ENCODE measurements at places on chromosomes 13 and 19. TPM values are rescaled to one million over a fixed set of nuclear protein-coding genes. Genes with fewer than 3 reads are reported as not detected.

DNA sequence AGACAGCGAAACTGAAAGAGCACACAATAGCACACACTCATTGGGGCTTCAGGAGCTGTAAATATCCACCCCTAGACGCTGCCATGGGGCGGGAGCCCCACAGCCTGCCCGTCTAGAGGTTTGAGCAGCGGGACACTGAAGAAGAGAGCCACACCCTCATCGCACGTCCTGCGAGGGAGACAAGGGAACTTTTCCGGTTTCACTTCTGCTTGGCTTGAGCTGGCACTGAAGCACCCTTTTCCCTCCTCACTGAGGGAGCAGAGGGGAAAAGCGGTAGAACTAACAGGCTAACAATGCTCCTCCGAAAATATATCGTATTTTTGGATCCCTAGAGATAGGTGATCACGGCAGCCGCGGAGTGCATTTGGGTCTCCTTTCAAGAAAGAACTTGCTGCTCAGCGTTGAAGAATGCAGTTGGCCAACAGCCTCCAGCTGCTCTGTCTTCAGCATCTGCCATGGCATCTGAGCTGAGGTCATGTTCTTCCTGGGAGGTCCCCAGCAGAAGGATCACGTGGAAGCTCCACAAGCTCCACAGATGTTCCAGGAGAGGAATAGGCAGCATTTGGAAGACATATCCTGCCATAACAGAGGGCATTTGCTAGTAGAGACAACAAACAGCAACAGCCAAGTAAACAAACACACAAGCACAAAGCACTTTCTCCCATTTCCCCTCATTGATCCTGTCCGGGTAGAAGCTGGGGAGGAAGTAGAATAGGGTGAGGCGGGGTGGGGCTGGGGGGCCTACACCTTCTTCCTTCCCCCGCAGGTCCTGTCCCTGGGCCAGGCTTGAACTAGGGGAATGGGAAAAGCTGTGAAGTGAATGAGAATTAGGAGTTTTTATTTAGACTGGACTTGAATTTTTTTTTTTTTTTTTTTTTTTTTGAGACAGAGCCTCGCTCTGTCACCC is 44.8 kb upstream of the ALOX5AP start:
- DNase-seq, result peak; percentile 59

ABCC4 gene
- total RNA-seq, result 20.1 TPM

DNA sequence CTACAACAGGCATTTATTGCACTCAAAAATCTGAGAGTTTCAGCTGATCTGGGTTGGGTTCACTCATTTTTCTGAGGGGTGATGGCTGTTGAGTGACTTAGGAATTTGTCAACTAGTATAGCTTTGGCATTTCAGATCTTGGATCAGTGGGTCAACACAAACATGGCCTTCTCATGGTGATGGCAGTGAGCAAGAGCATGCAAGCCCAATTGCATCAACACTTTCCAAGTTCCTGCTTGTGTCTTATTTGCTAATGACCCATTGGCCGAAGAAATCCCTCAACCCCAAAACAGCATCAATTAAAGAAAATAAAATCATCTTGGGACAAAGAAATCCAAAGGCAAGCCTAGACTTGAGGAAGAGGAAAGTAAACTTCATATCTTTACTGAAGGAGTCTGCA is 23.9 kb upstream of the MYCBP2 start:
- no peak for DNase-seq

CEACAM8 gene
- total RNA-seq, result not detected

DNA sequence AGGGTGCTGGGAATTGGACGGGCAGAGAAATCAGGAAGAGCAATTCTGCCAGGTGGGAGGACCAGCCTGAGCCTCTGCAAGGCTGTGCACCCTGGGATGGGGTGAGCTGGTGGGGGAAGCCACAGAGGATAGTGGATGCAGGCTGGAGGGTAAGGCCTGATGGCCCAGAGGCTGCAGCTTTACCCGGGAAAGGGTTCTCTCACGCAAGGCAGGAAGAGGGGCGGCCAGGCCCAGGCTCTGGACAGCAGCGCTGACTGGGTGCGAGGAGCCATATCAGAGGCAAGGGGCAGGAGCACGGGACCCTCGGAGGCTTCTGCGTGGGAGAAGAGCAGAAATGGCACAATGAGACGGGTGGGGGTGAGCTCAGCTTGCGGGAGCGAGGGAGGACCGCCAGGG is 104.6 kb downstream of the SOX1 start:
- no peak for DNase-seq

FGF22 gene
- 4.3 TPM for total RNA-seq

ZNF737 gene
- 9.8 TPM for total RNA-seq

DNA sequence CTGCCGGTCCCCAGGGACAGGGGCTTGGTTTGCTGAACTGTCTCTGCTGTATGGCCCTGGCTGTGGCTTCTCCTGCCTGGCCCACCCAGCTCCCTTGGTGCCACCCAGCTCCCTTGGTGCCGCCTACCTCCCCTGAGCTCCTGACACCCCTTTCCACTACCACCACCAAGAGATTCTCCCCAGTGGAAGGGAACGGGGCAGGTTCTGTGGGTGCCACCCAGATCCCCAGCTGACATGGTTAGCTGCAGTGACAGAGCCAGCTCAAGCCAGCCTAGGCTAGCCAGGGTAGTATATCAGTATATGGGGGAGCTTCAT is 28.5 kb upstream of the POP4 start:
- no peak for DNase-seq

FCHO1 gene
- total RNA-seq, result 4.4 TPM

CBLC gene
- total RNA-seq, result not detected

C1QTNF9 gene
- total RNA-seq, result 5.9 TPM

DNA sequence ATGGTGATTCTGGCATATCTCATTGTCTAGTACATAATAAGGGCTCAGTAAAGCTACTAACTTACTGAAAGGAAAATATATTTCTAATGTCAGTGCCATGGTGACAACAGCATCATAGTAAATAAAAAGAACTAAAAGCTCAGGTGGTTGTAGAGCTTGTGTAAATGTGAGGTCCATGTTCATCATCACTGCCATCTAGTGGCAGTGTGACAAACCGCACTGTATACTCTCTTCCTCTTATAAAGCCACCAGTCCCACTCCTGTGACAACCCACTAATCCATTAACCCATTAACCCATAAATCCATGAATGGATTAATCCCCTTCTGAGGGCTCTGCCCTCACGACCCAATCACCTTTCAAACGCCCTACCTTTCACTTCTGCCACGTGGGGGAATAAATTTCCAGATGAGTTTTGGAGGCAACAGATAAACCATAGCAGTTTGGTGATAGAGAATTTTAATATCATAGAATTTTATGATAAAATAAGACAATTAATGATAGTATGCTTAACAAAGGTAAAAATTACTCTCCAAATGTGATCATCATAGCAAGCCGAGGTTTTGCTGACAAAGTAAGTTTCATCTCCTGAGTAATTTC is 160.4 kb upstream of the SGCG start:
- peak; percentile 76 for DNase-seq

OR4F17 gene
- not detected for total RNA-seq

IFNL1 gene
- total RNA-seq, result not detected

DNA sequence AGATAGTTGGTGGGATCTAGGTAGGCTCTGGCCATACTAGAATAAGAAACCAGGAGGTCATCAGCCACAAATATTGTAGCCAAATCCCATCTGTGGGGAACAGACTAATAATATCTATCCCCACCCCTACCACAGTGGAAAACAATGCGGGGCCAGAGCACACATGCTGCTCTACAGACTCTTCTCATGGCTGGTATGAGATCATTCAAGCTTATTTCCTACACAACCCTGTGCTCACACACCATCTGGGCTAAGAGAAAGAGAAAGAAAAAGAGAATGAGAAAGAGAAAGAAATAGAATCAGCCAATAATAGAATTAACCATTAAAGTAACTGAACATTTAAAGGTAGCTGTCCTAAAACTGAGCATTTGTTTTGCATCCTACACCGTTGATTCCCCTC is 1268.4 kb upstream of the SPRY2 start:
- DNase-seq, result no peak

USF2 gene
- total RNA-seq, result 172 TPM

FUT1 gene
- 0.98 TPM for total RNA-seq

MOB3A gene
- 31.7 TPM for total RNA-seq

DNA sequence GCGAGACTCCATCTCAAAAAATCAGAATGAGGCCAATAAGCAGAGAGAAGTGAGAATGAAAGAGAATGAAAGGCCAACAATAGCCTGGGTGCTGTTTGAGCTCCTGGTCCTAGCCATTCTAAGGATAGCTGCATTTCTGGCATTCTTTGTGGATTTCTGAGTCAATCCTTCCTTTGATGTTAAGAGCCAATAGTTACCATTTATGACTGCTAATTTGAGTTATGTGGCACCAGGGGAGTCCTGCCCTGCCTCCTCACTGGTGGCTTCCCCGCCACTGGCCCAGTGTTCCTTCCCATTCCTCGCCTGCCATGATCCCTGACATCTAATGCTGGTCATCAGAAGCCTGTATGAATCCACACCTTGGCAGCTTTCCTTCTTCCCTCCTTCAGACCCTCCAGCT is 991.2 kb downstream of the UQCRFS1 start:
- no peak for DNase-seq
